Fibroblast of pulmonary artery (primary cell): ENCODE measurements at places on chromosomes 2 and 18.
A peak's percentile ranks its signal among the peaks of the same experiment; 100 is the strongest.

GRCh38 chr2:224951723-224952481 lies 90.4 kb downstream of the DOCK10 start:
- DNase-seq = no peak

DNA sequence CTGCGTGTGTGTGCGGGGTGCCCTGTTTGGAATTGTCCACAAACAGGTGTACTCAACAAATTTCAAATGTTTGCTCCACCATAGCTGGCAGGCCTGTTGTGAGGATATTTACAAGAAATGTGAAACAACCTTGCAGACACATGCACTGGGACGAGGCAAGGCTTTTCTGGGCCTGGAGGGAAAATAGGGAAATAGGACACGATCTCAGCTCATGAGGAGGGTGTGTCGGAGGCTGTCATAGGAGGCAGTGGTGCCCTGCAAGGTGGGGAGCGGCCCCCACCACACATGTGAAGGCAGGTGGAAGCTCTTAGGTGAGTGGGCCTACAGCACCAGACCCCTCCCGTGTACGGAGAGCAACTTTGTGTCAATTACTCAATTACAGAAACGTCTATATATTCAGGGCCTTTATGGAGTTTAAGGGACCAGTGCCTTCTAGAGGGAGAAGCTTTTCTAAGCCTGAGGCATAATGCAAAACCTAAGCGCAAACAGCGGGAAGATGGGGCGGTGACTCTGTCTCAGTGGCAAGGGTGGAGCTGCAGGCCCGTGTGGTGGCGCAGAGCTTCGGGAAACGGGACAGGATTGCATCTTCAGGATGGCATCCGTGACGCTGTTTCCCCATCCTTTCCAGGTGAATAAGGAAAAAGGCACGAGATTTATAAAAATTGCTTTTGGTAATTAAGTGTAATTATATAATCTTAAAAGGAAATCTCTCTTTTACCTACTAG lies 48.0 kb downstream of the RNF144A start:
- DNase-seq = no peak

DNA sequence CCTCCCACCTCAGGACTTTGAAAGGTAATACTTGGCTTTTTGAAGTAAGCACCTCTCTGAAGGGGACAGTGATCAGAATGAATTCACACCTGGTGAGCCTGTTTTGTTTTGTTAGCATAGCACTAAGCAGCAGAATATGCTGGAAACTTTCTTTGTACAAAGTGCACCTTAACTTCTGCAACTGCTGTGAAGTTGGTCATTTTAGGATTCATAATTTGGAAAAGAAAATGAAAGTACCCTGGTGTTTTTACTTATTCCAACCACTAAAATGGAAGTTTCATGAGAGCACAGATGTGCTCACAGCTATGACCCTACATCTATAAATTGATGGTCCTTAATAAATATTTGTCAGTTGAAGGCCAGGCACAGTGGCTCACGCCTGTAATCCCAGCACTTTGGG lies 257.8 kb upstream of the STON1 start:
- DNase-seq = no peak

DNA sequence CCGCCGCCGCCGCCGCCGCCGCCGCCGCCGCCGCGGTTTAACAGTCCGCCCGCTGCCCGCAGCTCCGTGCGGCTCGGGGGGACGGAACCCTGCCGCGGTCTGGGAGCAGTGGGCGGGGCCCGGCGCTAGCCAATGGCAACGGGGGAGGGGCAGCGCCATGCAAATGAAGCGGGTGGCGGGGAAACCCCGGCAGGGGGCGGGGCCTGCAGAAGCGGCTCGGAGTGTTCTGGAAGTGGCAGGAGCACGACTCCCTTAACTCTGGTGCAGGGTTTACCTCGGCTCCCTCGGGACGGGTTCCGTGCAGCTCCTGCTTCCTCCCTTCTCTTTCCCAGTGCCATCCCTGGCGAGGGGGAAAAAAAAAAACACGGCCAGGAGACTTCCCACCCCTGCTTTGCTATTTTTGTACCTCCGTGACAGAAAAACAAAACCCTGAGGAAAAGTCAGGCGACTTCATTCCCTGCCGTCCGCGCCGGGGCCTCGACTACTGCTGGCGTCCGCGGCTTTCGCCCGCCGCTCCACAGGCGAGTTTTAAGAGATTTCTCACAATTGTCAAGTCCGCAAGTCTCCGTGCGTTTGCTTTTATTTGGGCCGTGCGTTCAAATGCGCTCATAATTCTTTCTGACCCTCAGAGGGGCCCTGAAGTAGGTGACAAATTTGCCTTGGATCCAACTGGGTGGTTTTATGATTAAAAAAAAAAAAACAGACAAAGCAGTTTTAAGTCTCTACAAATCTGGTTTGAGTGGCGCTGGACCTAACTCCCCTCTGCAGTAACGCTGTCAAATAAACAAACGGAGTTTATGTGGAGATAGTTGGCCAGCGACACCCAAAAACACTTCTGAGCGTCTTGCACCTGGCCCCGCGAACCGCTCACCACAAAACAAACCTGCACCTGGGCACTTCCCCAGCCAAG lies at the start of gene KANSL1L:
Gene KANSL1L (minus strand): TSS at position 101 of the 910 bp plus-strand sequence. CDS start 16,827 bp downstream, outside the sequence.
- DNase-seq = peak; percentile 97

GRCh38 chr18:57843386-57843785 lies 40.3 kb upstream of the ATP8B1 start:
- no peak for DNase-seq

- DNase-seq = no peak
These were observed 171.4 kb upstream of the ALPP start for GRCh38 chr2:232207174-232207573.

DNA sequence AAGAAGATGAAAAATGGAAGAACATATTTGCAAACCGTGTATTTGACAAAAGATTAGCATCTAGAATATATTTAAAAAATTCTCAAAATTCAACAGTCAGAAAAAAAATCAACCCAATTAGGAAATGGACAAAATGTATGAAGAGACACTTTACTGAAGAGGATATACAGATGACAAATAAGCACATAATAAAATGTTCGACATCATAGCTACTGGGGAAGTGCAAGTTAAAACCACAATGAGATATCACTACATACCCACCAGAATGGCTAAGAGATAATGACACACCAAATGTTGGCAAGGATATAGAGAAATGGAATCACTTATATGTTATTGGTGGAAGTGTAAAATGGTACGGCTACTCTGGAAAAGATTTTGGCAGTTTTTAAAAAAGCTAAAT lies 11.7 kb upstream of the NUP35 start:
- no peak for DNase-seq

DNA sequence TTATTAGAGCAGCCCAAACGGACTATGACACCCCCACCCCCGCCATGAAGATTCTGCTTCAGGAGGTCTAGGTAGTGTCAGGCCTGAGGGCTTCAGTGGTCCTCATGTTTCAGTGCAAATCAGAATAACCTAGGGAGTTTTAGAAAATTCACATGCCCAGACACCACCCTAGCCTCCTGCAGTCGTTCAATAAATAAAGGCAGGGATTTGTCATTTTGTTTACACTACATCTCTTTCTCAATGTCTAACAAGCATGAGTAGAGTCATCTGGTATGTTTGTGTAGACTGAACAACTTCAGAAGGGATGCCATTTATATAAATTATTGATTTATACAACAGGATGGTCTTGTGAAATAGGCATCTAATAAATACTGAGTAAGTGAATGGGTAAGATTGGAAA lies 112.1 kb upstream of the SERPINE2 start:
- DNase-seq = no peak

- DNase-seq = no peak
These were observed 50.3 kb upstream of the EPC2 start for GRCh38 chr2:148594216-148594615.

DNA sequence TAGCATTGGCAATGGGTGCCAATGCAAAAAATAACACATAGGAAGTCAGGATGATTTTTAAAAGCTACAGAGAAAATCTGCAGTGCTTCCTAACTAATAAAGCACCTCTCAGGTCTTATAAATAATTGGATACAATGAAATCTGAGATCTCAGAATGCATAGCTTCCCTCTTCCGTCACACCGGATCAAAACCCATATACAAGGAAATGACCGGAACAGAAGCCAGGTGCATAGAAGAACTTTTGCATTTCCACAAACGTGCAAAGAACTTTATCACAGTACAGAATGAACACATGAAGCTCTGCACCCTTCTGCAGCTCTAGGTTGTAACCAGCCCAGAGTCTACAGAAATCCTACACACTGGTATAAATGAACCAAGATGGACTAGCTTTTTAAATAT lies 145.4 kb downstream of the TCF4 start:
- DNase-seq = no peak

- DNase-seq = no peak
These were observed 36.9 kb upstream of the VWA3B start for GRCh38 chr2:98050070-98050469.

- no peak for DNase-seq
These were observed 975.5 kb upstream of the ACVR2A start for GRCh38 chr2:146869328-146869727.
